ENCODE measurements at places on chromosomes 2 and 18.

DNA sequence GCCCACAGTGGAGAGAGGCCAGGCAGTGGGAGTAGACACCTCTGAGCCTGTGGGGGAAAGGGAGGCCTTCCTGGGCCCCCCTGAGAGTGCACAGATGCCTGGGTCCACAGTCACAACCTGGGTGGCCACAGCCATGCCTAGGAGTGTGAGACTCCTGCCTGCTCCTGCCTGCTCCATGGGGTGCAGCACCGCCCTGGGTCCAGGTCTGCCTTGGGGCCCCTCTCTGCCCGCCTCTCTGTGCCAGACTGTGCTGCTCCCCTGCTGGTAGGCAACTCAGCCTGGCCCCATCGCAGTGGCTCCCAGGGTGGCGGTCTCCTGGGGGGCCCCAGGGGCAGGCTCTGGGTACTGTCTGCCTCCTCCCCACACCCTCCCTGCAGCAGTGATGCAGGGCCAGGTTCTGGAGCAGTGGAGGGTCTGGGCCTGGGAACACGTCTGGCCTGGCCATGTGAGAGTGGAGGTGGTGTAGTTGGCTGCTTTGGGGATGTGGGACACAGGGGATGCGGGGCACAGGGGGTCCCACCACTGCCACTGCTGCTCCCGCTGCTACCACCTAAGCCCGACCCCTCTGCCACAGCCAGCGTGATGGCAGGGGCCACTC, 60.1 kb upstream of the DLX2 start:
- DNase-seq, result no peak

- DNase-seq, result no peak
Observed at GRCh38 chr2:219877728-219878127, 250.3 kb downstream of the SLC4A3 start.

DNA sequence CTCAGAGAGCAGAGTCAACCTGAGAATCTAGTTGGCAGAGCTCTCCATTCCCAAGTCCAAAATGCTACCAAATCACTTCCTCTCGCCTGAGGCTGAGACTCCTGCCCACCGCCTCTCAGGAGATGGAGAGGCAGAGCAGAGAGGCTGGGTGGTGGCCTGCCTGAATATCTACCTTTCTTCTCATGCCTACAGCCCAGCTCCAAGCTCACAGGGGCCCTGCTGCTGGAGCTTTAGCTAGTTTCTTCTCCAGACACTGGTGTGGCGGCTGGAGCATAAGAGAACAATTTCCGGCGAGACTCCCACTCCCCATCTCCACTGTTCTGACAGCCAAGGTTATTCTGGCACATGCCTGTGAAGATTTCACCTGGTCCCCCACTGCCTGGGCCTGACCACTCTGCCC, 8.1 kb upstream of the CYP26B1 start:
- DNase-seq, result no peak

GRCh38 chr2:174158003-174158402, 90.3 kb downstream of the OLA1 start:
- no peak for DNase-seq

DNA sequence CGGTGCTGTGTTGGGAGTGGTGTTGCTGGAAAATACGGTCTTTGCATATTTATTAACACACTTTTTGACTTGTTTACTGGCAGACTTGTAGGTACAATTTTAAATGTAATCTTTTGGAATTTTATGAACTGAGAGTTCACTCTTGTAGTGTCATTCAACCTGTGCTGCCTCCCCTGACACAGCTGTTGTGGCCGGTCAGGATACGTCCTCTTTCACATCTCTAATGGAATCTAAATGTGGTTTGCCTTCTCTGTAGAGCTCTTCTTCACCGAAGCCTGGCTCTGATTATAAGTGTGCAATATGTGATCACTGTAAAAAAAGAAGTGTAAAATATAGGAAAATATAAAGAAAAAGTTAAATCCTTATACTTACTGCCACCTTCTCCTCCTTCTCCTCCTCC, 94.7 kb downstream of the MAP4K4 start:
- DNase-seq, result no peak

GRCh38 chr2:74534411-74534810, 4.7 kb downstream of the HTRA2 start:
- DNase-seq, result no peak

- DNase-seq, result no peak
Observed at GRCh38 chr2:27369471-27370025, 590 bp downstream of the EIF2B4 start.

- no peak for DNase-seq
Observed at GRCh38 chr2:72300147-72300684, 152.6 kb upstream of the CYP26B1 start.

DNA sequence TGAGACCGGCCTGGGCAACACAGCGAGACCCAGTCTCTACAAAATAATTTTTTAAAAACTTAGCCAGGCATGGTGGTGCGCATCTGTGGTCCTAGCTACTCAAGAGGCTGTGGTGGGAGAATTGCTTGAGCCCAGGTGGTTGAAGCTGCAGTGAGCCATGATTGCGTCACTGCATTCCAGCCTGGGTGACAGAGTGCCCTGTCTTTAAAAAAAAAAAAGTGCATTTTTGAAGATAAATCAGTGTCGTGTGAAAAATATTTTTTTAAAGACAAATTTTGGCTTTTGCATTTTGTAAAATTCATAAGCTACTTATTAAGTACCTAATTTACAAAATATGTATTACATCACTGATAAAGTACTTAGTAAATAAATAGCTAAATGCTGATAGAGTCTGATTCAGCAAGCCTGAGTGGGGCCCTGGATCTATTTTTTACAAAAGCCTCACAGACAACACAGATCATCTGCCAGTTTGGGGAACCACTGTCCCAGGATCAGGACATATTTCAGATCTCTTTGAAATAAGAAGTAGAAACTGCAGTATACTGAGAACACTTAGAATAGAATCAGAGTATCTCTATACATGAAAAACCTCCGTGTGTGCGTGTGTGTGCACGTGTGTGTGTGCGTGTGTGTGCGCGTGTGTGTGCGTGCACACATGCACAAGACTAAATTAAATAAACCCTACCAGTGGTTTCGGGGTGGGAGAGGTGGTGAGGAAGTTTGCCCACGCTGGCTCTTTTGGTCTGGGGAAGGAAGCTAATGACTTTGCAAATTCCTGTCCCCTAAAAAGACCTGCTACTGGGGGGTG, 61.6 kb downstream of the AAK1 start:
- no peak for DNase-seq

- DNase-seq, result no peak
Observed at GRCh38 chr18:49980896-49981295, 167.6 kb upstream of the ACAA2 start.

DNA sequence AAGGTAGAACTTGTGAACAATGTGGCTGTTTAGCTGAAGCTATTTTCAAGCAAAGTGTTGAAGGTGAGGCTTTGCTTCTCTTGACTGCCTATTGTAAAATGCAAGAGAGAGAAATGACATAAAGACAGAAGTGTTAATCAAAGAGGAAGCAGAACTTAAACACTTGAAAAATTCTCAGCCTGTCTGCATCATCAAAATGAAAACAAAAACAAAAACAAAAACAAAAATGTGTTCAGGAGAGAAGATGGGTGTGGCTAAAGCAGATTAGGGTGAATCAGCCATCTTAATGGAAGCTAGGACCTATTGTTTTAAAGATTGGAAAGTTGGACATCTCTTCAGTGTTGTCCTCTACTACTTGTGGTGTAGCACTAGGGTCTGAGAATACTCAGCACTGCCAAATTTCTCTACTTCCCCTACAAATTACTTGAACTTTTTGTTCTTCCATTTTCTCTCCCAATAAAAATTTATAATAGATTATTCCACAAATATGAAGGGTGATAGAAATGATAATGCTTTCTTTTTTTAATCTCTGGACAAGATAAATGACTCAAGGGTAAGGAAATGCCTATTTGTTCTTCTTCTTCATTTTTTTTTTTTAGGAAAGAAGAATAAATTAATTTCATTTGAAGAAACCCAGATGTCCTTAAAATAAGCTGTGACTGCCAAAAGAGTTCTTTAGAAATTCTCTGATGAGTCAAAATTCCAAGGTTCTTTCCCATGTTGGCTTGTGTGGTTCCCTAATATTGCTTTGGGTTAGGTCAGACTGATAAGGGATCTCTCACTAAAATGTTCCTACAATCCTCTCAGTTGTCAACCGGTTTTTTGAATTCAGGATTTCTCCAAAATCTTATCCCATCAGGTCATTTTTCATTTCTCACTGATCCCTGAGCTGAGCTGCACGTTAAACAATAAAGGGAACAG, 571.2 kb upstream of the ZEB2 start:
- no peak for DNase-seq

All from activated CD4-positive, CD25-positive, alpha-beta regulatory T cell treated with anti-CD3 and anti-CD28 coated beads, Interleukin-2, amount 50 U/mL, for 72 hours (primary cell).